NCI-H460 (cell line): ENCODE measurements at places on chromosomes 11 and 22.
A peak's percentile ranks its signal among the peaks of the same experiment; 100 is the strongest.

DNA sequence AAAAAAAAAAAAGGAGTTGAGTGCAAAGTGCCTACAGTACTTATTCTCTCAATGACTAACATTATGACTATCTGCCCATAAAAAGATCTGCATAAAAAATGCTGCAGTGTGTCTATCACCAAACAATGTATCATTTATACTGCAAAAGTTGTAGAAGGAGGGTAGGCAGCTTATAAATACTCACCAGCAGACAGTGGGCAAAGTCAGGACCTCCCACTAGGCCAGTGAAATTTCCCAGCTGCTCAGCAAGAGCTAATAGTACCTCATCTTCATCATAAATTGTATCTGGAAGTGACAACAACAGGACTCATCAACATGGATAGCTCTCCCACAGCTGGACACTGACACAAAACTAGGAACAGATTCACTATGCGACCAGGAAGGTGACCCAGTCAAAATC is 1.6 kb downstream of the PPP2R1B start:
- DNase-seq, result no peak

- peak; percentile 19 for DNase-seq
Observed at GRCh38 chr11:77127235-77127911, 673 bp upstream of the MYO7A start.

- DNase-seq, result no peak
Observed at GRCh38 chr11:72609476-72609875, 64.7 kb downstream of the PDE2A start.

- no peak for DNase-seq
Observed at GRCh38 chr11:35981581-35981980, 37.7 kb downstream of the LDLRAD3 start.

DNA sequence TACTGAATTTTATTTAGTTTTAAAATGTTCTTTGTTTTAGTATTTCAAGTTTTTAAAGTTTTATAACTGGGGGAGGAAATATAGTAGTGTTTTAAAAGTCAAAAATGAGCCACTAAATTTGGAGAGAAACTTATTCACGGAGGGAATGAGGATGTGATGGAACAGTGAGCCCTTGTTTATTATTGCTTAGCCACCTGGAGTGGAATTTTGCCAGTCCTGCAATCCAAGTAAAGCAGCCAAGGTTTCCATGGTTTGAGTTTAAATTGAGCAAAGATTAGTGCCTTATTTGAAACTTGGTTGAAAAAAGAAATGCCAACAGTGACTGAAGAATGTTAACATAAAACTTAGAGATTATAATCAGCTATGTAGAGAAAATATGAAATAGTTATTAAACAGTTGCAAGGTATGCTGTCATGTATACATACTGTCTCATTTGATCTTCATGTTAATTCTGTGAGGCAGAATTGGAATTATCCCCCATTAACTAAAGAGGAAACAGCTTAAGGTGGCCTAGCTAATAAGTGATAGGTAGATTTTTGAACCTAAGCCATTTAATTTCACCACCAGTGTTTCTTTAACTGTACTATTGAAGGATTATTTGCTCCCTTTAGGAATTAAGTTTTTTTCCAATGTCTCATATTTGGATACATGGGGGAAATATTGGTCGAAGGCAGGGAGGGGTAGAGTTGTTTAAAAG is 36.4 kb downstream of the SWAP70 start:
- DNase-seq, result no peak

DNA sequence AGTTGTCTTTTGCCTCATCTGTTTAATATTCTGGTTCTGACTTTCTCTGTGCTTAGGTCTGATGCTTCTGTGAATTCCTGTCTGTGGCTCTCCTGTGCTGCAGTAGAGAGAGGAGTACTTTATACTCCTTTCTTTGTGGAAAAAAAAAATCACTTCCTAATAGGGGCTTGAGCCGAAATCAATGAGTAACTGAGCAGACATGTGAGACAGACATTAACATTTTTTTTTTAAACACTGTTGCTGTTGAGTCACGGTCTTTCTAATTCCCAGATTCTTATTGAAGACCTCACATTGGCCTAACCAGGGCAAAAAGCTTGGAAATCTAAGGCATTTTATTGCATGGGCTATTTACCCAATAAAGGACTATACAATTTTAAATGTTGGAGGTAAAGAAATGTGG is 86.1 kb downstream of the GRM5 start:
- no peak for DNase-seq

GRCh38 chr11:6717426-6717825 is 34.3 kb upstream of the MRPL17 start:
- DNase-seq, result no peak
